Thyroid gland (tissue), 4 donors: ENCODE measurements at places on chromosomes 2 and 18. TPM values are rescaled to one million over a fixed set of nuclear protein-coding genes. Genes with fewer than 3 reads are reported as not detected.

GRCh38 chr2:49037197-49037596 lies 117.1 kb downstream of the FSHR start:
- no peak for DNase-seq

DNA sequence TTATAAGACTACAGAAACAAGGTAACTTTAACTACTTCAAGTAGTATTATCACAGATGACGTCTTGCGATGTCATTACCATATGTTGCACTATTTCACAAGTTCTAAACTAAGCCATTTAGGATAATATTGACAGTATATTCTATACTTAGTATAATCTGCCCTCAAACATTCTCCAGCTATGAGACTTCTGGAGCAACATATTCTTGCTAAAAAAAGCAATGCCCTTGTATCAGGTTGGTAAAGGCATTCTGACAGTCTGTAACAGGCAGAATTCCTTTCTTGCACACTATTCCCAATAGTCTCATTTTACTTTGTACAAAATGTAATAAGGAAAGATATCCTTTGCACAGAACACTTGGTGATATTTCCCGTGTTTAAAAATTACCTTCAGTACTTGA lies 694.8 kb upstream of the PKDCC start:
- no peak for DNase-seq

DNA sequence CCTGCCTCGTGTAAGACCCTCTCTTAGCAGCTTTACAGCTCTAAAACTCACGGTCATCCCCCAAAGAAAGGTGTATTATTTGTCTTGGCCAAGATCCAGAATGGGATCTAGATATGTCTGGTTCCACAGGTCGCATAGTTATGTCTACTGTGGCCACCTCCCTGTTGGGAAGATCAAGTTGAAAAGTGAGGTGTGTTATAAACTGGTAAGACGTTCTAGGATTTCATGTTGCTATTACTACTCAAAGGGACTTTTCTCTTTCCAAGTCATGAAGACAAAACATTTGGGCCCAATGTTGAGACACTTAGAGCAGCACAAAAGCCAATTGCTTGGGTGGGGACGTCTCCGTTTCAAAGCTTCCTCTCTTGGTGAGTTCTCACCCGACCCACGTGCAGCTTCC lies 766.0 kb downstream of the RNF144A start:
- DNase-seq, result no peak

SNORC gene
- total RNA-seq, result 0.79 TPM

ABCB11 gene
- total RNA-seq, result 0.11 TPM

COLEC11 gene
- total RNA-seq, result 20.5 TPM
